Amniotic stem cell (primary cell): ENCODE measurements at places on chromosomes 7 and 10.
A peak's percentile ranks its signal among the peaks of the same experiment; 100 is the strongest.

- no peak for DNase-seq
These were observed 606.4 kb downstream of the CNTNAP2 start for GRCh38 chr7:146722986-146723385.

DNA sequence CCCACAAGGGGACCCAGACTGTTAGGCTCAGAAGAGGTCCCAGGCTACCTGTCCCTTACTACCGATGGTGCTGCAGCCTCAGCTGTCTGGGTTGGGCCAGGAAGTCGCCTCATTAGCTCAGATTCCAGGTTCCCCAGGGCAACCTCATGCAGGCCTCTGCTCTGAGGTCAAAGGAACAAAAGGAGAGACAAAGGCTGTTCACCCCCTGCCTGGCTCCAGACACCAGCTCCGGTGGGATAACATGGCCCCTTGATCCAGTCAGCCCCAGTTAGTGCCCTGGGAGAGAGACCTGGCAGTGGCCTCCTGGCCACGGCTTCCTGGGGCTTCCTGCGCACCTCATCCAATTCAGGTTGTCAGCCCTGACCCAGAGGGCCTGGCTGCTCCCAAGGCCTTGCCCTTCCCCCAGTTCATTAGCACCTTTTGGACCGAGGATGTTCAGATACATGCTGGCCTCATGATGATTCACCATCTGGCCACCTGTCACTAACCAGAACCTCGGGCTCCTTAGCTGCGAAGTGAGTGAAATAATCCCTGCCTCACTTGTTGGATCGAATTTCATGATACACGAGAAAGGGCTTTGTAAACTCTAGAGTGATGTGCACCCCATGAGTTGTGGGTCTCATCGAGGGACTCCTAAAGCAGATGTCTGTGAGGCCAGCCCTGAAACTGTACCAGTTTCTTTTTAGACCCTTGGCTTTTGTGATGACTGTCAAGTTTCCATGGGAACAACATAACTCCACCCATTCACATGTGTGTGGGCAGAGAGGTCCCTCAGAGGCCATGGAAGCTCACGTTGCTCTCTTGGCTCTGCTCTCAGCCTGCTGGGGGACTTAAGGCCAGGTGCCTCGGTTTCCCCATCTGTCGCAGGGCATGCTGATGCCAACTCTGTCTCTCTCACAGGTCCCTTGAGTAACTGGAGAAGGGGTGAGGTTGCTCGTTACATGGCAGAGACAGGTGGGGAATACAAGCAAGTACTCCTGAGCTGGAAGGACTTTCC lies 79.5 kb upstream of the PCBD1 start:
- DNase-seq, result no peak

DNA sequence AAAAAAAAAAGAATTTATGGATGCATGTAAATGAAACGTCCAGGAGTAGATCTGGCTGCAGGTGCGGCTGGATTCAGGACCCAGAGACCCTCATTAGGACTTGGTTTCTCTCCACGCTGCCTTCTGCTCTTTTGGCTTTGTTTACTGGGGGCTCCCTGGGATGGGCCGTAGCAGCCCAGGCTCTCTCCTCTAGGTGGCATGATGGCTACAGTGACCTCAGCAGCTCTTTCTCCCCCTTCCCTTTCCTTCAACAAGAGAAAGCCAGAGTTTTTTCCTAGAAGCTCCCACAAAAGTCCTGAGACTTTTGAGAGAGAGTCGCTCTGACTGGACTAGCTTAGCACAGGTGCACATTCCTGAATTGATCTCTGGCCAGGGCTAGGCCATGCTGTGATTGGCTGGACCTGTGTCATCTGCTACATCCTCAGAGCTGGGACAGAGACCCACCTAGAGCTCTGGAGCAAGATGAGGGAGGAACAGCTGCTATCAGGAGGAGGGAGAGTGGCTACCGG lies 67.8 kb upstream of the PDCD4 start:
- no peak for DNase-seq

- DNase-seq, result no peak
These were observed 39.8 kb downstream of the CDC123 start for GRCh38 chr10:12235796-12236195.

- no peak for DNase-seq
These were observed 66.0 kb upstream of the VIPR2 start for GRCh38 chr7:159210581-159211235.

DNA sequence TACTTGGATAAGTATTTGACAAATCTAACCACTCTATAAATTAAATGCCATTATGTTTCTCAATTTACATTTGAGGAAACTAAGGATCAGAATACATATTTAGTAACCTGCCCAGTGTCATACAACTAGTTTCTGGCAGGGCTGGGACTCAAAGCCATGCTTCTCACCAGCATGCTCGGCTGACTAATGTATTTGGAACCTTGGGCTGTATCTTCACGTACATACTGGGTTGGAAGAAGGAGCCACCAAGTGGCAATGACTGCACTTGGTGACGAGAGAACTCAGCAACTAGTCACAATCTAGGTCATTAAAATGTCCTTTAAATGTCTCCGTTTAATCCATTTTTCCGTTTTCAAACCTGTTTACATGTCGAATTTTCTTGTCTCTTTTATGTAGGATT lies 42.9 kb downstream of the CHRM2 start:
- DNase-seq, result peak; percentile 39

DNA sequence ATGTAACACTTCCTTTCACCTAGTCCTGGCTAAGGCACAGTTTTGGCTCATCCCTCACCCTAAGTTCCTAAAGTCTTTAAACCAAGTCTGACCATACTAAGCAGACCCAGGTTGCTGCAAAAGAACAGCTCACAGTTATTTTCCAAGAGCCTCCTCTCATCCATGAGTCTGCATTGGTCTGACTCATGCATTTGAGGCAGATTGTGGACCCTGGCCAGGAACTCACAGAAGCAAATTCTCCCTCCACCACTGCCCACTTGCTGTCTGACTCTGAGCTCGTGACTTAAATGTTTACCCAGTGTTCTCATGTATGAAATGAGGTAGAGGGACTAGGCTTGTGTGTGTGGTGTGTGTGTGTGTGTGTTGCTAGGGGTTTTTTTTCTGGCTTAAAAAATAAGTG lies 1272.8 kb downstream of the TYW1 start:
- DNase-seq, result peak; percentile 67

- no peak for DNase-seq
These were observed 64.0 kb downstream of the NEURL1 start for GRCh38 chr10:103557455-103557854.

GRCh38 chr7:123871998-123872867 lies 27.3 kb downstream of the HYAL4 start:
- no peak for DNase-seq

GRCh38 chr7:71553306-71553705 lies 421.4 kb downstream of the GALNT17 start:
- DNase-seq, result no peak

DNA sequence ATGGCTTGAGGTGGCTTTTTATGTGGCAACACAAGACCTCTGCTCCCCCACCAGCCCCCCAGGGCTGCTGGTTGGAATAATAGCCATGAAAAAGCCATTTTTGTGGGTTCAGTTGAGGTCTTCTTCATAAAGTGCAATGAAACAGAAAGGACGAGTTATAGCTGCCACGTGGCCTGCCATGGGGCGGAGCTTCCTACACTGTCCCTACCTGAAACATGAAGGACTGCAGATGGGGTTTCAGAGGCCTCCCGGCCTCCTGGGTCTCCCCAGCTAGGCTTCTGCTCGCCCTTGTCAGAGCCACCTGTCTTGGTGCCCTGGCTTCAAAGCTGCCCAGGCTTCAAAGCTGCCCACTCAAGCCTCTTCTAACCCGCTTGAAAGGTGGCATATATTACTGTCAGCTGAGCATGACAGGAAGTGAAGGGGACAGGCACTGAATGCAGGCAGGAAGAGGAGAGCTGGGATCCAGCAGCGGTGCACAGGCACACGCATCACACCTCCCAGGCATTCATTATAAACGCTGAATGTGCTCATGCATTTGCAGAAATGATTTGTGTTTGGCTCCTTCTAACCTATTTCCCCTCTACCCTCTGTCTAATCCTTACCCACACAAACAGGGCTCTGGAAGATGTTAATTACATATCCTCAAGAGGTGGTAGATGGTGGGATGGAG lies 245.9 kb upstream of the PODXL start:
- no peak for DNase-seq

DNA sequence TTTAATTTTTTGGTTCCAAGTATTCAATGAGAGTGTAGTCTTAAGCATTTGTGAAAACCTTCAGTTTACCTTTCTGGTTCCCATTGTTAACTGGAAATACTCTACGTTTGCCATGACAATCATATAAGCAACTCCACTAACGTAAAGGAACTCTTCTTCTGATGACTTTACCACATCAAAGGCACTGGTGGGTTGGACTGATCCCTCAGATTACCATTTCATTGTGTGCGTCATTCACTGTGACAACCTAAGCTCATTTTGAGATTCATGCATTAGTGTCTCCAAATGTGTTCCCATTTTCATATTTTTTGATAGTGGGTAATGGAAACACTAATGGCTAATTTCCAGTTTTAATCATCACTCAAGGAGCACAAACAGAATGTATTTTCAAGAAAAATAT lies 119.9 kb upstream of the COL1A2 start:
- DNase-seq, result no peak

GRCh38 chr10:127886371-127887051 lies 6.2 kb downstream of the CLRN3 start:
- no peak for DNase-seq

DNA sequence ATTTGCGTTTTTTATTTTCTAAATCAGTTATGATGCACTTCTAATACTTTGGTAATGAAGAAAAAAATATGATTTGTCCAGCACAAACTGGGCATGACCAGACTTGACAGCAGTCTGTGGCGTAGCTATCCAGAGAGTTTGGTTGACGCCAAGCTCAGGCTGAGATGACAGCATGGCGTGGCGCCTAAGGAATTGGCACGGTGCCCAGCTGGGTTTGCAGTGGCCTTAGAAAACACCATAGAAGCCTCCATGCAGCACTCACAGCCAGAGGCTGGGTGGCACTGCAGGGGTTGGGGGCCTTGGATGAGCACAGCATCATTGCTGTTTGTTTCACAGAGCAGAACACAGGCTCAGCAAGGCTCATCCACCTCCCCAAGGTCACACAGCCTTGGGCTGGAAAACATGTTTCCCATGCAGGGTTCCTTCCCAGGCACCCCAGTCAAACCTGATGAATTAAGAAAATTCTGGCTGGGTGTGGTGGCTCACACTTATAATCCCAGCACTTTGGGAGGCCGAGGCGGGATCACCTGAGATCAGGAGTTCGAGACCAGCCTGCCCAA lies 88.9 kb downstream of the GTF2IRD1 start:
- no peak for DNase-seq

GRCh38 chr7:67637023-67637358 lies 640.4 kb downstream of the TYW1 start:
- no peak for DNase-seq

DNA sequence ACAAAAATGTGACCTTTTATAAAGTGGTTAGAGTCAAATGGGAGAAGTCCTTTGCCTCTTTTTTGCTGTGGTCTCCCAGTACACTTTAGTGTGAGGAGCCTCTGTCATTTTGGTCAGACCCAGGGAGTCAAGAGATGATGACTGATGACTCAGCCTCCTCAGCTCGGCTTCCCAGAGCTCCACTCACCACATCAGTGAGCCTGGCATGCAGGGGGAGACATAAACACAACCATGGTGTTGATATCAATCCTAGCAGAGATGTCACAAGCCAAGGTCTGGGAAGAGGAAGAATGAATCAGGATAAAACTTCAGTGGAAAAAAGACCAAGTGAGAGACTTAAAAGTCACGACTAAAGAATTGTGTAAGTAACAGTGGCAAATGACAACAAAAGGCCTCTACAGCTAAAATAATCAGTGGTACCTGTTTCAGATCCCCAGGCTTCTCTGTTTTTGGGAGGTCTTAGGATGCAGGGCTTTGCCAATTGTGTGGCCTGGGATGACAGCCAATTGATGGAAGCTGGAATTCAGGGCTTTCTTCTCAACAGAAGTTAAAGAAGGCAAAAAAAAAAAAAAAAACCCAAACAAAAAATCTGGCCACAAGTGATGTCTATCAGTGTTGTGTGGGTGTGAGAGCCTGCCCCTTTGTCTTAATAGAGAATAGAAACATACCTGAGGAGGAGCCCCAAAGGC lies 50.2 kb downstream of the TFAM start:
- DNase-seq, result peak; percentile 81

GRCh38 chr7:82410461-82410860 lies 33.1 kb downstream of the CACNA2D1 start:
- DNase-seq, result no peak

GRCh38 chr10:46022978-46023702 lies 7.3 kb downstream of the NCOA4 start:
- DNase-seq, result peak; percentile 77

DNA sequence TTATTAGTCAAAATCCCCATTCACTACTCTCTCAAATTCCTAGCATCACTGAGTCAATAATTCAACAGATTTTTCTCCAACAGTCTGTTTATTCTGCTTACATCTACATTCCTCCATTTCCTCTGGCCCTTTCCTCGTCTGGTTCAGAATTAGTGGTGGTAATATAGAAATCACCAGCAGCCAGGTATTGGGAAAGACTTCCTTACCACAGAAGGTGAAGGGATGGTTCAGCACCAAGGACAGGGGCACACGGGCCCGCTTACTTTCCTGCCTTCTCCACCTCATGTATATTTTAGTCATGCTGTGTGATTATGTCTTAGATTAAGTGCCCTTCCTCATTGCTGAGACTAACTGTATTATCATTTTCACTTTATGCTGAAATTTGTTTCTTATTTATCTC lies 70.4 kb upstream of the APBB1IP start:
- DNase-seq, result no peak

GRCh38 chr7:84546403-84546802 lies 351.8 kb upstream of the SEMA3A start:
- no peak for DNase-seq

GRCh38 chr10:14185316-14186045 lies 145.2 kb downstream of the FRMD4A start:
- DNase-seq, result no peak

GRCh38 chr7:90387470-90388240 lies 15.6 kb upstream of the CLDN12 start:
- DNase-seq, result no peak

DNA sequence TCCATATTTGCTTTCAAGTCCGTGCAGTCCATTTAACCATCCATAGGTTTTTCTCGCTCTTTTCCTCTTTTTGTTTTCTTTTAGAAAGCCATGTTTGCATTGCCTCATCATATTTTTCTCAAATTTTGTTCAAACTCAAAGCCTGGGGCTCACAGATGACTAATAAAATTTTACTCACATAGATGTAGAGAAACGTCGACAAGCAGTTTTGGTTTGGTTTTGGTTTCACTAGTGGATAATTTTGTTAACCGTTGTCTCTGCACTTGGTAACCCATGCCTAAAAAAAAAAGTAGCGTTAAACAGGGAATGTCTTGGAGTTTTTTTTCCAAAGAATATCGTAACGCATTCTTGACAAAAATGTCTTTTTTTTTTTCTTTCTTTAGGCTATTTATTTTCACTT lies 344.2 kb upstream of the GALNT17 start:
- no peak for DNase-seq

GRCh38 chr10:66637273-66638036 lies 288.4 kb upstream of the LRRTM3 start:
- DNase-seq, result no peak

GRCh38 chr7:95389516-95389915 lies 6.7 kb downstream of the PON3 start:
- no peak for DNase-seq

GRCh38 chr7:46344533-46344932 lies 423.5 kb upstream of the IGFBP3 start:
- no peak for DNase-seq
